WTC11 (cell line): ENCODE measurements at places on chromosomes 3 and 15. TPM values are rescaled to one million over a fixed set of nuclear protein-coding genes. Genes with fewer than 3 reads are reported as not detected.

- no peak for DNase-seq
- H3K4me3 ChIP-seq = no peak overlapping the region
- no peaks in the 10 kb centered on the region; the same call in 1 of the 2 replicates for H3K36me3 ChIP-seq
Observed at GRCh38 chr3:25043177-25043576, 384.9 kb upstream of the RARB start.

DNA sequence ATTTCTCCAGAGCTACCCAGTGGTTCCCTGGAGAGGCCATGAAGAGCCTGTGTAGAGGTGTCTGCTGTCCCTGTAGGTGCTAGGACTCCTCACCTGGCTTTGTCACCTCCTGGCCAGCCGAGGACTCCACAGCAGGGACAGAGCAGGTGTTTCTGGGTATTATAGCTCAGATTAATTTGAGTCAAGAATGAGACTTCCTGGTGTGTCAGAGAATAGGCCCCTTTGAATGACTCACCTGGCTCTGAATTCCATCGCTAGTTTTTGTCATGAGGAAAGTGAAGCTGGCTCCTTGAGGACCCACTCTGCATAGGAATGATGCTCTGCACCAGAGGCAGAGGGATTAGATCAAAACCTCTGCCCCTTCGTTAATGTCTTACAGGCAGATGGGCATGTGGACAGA is 167.5 kb upstream of the TOPAZ1 start:
- no peak overlapping the region for H3K4me3 ChIP-seq
- H3K36me3 ChIP-seq = no peaks in the 10 kb centered on the region
- no peaks in the 10 kb centered on the region for H3K27me3 ChIP-seq
- no peak overlapping the region for H3K27ac ChIP-seq
- peaks cover 43% of the 10 kb centered on the region for H3K4me1 ChIP-seq

- H3K27ac ChIP-seq = no peak overlapping the region
- no peaks in the 10 kb centered on the region; the same call in 1 of the 2 replicates for H3K27me3 ChIP-seq
- H3K36me3 ChIP-seq = no peaks in the 10 kb centered on the region
- peaks cover 4% of the 10 kb centered on the region for H3K4me1 ChIP-seq
- DNase-seq = no peak
Observed at GRCh38 chr3:67290438-67290837, 292.3 kb downstream of the KBTBD8 start.

DNA sequence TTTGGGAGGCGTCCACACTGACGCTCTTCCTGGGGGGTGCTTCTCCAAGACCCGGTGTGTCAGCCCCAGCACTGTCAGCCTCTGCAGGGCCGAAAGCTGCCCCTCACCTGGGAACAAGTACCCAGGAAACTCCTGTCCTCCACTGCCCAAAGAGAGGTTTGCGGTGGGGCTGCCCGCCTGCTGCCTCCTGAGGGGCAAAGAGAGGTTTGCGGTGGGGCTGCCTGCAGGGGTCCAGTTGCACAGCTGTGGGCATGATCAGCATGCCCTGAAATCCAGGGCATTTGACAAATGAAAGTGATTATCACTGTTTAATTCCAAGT is 15.1 kb upstream of the SNRPA1 start:
- no peaks in the 10 kb centered on the region for H3K4me1 ChIP-seq
- no peak overlapping the region for H3K27ac ChIP-seq
- no peaks in the 10 kb centered on the region for H3K36me3 ChIP-seq
- DNase-seq = no peak
- no peaks in the 10 kb centered on the region for H3K27me3 ChIP-seq
- H3K4me3 ChIP-seq = no peak overlapping the region

ITGB5 gene
- 292 to 339 TPM (median 296 TPM) in 3 replicates for total RNA-seq

GRCh38 chr15:58704155-58704865 is 45.2 kb downstream of the ADAM10 start:
- no peaks in the 10 kb centered on the region for H3K4me1 ChIP-seq
- no peaks in the 10 kb centered on the region for H3K27me3 ChIP-seq
- no peak for DNase-seq
- H3K36me3 ChIP-seq = peaks cover 25% of the 10 kb centered on the region
- no peak overlapping the region for H3K27ac ChIP-seq

SHC4 gene
- total RNA-seq = 0.44 to 0.63 TPM (median 0.46 TPM) in 3 replicates

DNA sequence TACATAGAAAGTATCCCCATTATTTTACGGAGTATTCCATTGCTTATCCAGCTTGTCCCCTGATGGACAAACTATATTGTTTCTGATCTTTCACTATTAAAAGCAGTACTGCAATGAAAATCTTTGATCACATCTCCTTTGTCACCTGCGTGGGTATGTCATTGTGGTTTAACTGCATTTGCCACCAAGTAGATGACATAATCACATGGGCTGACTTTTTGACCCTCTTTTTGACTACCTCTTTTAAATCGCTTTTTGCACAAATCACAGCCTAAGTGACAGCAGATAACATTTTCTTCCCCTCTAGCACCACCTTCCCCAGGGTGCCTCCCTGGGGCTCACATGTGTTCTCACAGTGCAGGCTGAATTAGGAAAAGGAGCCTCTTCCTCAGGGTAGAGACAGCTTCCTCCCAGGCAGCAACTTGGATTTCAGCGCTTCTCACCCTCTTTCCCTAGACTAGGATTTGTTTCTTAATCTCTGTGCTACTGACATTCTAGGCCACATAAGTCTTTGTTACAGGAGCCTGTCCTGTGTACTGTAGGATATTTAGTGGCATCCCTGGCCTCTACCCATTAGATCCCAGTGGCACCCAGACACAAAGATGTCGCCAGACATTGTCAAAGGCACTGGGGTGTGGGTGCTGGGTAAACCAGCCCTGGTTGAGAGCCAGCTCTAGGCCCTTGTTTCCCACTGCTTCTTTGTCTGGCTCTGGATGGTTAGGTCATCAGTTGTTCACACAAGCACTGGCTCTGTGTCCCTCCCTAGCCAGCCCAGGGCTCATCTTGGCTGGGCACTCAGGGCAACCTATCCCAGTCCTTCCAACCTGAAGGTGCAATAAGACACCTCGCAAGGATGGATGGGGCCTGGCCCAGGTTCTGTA is 1.3 kb upstream of the RBP1 start:
- H3K27ac ChIP-seq = no peak overlapping the region
- H3K36me3 ChIP-seq = peaks cover 4% of the 10 kb centered on the region; the same call in 1 of the 2 replicates
- peaks cover 37% of the 10 kb centered on the region for H3K27me3 ChIP-seq
- H3K4me3 ChIP-seq = peak overlapping the region; percentile 78

EPHB1 gene
- 7.0 to 9.9 TPM (median 8.2 TPM) in 3 replicates for total RNA-seq

DNA sequence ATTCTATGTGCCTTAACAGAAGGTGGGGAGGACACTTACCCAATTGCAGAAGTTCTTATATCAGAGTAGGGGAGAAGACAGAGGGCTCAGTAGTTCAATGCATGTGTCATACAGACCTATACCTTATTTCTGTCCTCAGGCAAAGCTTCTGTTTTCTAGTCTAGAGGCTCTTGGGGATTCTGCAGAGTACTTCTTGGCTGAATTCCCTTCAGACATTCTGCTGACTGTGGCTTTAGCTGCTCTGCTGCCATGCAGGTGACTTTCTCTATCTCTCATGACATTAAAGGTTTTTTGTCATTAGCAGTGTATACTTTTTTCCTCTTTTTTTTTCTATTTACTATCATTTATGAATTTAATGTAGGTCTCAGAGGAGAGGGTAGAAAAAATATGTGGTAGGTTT is 172.8 kb upstream of the PLSCR5 start:
- no peak overlapping the region for H3K27ac ChIP-seq
- H3K4me1 ChIP-seq = peaks cover 28% of the 10 kb centered on the region
- H3K27me3 ChIP-seq = peaks cover 90% of the 10 kb centered on the region

DNA sequence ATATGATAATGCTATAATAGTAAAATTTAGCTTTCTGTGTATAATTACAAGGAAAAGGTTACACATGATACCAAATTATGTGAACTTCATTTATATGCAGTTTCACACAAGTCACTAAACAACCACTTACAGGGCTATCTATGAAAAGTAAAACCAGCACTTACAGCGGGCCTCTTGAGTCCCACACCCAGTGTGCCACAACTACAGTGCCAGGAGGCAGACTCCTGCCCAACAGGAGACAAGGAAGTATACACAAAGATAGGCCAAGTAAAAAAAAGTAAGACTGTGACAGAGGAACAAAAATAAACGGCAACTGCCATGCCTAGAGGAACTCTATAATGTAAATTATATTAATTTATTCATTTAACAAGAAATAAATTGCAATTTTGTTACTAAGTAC is 53.4 kb upstream of the NEK10 start:
- no peaks in the 10 kb centered on the region for H3K27me3 ChIP-seq
- no peak overlapping the region for H3K27ac ChIP-seq

KNL1 gene
- 18.4 to 24.0 TPM (median 21.1 TPM) in 3 replicates for total RNA-seq

GRCh38 chr15:75924576-75924975 is 20.9 kb downstream of the FBXO22 start:
- H3K4me1 ChIP-seq = peaks cover 47% of the 10 kb centered on the region
- peaks cover 17% of the 10 kb centered on the region for H3K36me3 ChIP-seq
- no peak overlapping the region for H3K27ac ChIP-seq
- H3K27me3 ChIP-seq = no peaks in the 10 kb centered on the region
- no peak overlapping the region for H3K4me3 ChIP-seq

CCR3 gene
- total RNA-seq = not detected in 3 replicates

DNA sequence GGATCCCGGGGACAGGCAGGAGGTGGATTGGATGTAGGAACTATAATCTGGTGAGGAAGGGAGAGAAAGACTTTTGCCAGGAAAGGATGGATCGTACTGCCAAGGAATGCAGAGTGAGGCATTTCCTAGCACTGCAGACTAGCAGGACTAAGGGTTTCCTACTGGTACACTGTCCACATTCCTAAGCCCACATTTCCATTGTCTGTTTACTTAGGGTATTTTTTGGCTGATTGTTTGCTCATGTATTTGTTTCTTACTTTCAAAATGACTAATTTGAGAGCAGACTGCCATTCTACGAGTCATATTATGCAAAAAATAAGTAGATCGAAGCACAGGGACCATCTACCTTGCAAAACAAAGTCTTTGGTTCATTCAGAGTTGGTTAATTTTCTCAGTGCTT is 1029.5 kb upstream of the NR2F2 start:
- DNase-seq = no peak
- no peaks in the 10 kb centered on the region for H3K36me3 ChIP-seq
- H3K27ac ChIP-seq = no peak overlapping the region
- no peak overlapping the region for H3K4me3 ChIP-seq
- H3K4me1 ChIP-seq = no peaks in the 10 kb centered on the region

SLC51B gene
- total RNA-seq = not detected in 3 replicates
